ENCODE measurements at places on chromosomes 16 and 17.
A peak's percentile ranks its signal among the peaks of the same experiment; 100 is the strongest.

DNA sequence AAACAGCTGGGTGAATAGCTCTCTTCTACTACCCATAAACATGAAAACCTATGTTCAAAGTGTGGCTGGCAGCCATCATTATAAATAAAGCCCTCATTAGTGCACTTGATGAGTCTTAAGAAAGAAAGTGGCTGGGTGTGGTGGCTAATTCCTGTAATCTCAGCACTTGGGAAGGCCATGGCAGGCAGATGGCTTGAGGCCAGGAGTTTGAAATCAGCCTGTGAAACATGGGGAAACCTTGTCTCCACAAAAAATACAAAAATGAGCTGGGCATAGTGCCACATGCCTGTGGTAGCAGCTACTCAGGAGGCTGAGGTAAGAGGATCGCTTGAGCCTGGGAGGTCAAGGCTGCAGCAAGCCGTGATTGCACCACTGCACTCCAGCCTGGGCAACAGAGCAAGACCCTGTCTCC is 28.3 kb upstream of the APPBP2 start:
- no peak for DNase-seq

DNA sequence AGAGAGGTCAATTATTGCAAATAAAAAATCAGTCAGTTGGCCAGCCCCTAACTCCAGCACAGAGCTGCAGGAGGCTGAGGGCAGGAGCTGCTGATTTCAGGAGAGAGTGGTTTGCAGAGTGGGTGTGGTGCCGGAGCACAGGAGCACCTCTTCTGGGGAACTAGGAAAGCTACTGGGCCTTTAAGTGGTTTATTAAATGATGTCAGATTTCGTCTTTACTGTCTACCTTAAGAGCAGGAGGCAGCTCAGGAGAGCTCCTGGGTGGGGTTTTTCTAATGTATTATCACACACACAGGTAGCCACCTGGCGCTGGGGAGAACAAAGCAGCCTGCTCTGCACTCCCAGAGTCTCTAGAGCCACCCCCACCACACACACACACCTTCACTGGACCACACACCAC is 11.5 kb upstream of the HAS3 start:
- DNase-seq: no peak

DNA sequence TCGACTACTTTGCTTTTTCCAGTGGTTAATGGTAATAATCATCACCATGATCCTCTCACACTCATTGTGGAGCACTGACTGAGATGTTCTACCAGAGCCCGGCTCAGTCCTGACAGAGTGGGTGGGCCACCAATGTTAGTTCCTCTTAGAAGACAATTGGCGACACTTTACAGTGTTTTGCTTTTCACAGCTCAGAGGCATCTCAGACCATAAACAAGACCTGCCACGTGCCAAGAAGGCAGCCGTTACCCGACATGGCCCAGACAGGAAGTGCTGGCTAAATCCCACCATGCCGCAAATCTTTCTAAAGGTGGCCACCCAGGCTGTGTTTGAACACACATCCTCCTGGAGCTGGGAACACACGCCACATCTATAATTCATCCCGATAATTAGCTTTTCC is 103.7 kb downstream of the XYLT1 start:
- DNase-seq: no peak

DNA sequence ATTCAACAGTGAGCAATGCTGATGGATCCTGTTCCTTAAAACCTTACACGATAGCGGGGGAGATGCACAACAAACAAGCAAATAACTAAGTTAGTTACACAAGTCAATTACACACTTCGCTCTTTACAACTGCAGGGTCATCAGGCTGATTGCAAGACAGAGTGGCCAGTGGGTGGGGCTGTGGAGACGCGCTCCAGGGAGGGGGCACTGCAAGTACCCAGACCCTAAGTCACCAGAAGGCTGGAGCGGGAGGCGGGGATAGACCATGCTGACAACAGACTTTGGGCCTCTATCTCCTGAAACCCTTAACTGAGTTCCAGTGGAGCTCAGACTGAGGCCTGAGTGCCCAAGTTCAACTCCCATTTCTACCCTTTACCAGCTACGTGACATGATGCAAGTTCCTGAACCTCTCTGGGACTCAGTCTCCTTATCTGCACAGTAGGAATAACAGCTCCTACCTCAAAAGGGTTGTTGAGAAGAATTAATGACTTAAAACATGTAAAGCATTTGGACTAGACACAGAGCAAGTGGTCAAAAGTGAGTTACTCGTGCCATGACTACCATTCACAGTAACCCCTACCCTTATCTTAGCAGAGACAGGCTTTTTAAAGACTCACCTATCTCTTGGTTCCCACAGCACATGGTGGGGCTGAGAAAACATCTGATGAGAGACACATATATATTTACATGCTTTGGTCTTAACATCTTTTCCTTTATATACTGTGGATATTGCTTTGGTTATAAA is 10.4 kb downstream of the CPPED1 start:
- no peak for DNase-seq

DNA sequence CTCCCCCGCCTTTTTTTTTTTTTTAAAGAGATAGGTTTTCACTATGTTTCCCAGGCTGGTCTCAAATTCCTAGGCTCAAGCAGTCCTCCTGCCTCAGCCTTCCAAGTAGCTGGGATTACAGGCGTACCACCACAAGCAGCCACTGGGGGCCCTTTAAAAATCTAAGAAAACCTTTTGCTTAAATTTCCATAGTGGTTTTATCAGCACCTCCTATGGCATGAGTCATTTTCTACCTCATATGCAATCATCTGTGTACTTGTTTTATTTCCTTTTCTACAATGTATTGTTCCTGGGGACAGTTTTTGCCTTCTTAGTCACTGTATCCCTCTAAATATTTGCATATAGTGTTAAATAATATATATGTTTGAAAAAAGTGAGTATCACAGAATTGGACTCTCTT is 29.2 kb downstream of the GNA13 start:
- DNase-seq: peak; percentile 35

GRCh38 chr16:80852261-80852872 is 48.0 kb upstream of the CDYL2 start:
- DNase-seq: no peak

DNA sequence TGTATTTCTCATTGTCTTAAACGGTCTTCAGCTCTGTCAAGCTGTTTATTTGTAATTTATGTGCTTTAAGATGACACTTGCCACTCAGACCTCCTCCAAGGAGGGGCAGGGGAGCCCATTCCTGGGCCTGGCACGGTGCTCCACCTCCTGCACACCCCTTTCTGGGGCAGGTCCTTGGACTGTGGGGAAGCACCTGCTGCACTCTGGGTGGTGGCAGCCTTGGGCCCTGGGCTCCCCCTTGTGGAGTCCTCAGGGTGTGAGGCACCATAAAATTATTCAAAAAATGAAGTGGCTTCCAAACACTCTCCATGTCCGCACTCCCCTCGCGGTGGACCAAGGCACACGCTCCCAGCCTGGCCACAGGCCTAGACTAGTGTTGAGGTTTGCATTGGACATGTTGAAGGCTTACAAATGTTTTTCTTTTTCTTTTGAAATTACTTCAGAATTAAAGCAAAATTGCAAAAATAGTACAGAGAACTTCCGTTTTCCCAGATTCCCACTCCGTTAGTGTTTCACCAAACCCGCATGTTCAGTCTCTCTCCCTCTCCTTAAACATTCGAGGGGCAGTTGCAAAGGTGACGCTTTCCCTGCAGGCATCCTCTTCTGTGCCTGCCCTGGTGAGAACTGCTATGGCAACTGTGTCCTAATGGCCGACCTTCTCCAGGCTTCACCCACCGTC is 32.4 kb downstream of the FOXK2 start:
- peak; percentile 59 for DNase-seq

DNA sequence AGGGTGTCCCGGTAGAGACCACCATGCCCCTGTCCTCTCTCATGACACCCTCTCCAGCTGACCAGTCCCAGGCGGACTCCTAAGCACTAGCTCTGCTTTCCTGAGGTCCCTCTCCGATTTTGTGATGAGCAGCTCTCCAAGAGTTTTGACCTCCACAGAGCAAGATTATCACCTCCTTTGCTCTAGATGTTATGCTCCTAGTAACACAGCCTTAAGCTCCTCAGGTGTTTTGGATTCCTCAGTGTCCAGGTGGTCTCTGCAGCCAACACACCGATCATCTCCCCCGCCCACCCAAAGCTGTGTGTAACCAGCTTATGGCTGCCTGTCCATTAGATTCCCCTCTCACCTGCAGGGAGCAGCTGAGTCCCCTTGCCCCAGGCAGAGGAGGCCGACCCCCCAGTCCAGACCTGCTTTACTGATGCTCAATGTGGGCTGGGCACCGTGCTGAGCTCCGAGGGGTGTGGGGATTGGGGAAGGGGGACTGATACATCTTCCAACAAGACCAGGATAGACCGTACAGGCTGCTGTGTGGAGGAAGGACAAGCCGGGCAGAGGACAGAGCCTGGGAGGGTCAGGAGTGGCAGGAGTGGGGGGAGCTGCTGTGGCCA is 2.3 kb downstream of the TRPV3 start:
- no peak for DNase-seq

DNA sequence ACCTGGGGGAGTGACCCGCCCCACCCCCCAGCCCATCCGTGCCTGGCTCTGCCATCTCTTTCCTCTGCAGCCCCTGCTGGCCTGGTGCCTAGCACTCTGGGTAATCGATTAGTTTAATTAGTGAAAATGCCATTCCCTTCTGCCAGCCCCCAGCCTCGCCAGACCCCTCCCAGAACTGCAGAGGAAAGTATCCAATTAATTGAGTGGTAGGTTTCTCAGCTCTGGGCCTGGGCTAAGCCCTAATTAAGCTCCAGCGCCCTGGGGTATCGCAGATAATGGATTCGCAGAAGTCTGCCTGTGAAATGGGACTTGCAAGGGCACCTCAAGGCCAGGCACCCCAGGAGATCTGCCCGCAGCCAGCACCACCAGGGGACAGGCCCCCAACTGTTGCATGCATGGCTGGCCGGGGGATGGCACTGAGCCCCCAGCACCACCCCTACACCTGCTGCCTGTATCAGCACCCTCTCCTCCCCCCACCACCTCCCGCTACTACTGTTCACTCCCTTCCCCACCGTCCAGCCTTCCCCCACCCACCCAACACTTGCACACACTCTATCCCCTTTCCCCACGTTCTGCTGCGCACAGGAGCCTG is 19.7 kb upstream of the SPPL2C start:
- DNase-seq: no peak

DNA sequence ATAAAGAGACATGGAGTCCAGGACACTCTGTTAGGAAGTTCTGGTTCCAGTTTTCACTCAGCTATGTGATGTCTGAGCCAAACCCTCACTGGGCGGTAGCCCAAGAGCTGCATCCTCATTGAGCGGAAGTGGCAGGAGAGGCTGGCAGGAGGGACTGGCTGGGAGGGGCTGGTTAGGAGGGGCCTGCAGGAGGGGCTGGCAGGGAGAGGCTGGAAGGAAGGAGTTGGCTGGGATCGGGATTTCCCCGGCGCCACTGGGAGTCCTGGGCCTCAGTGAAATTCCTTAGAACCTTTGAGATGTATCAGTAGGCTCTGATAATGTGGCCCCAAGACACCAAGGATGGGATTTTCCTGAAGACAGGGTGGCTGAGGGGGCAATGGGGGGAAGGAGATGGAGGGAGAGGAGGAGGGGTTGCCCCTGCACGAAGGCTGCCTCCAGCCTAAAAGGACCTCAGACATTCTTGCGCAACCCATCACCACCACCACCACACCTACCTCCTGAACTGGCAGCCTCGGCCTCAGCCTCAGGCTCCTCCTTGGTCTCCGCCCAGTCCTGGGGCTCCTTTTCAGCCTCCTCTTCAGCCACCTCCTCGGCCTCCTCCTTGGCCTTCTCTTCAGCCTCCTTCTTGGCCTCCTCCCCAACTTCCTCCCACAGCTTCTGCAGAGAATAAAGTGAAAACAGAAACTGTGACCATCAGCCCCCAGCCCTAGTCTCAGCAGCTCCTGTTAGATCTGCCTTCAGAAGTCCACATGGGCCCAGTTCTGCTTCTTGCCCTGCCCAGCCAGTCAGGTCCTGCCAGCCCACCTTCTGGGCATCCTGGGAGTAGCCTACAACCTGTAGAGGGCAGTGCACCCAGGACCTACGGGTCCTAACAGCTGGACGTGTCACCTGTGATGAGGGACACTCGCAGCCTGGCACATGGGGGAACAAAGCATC is 31.7 kb downstream of the CNGB1 start:
- DNase-seq: no peak

DNA sequence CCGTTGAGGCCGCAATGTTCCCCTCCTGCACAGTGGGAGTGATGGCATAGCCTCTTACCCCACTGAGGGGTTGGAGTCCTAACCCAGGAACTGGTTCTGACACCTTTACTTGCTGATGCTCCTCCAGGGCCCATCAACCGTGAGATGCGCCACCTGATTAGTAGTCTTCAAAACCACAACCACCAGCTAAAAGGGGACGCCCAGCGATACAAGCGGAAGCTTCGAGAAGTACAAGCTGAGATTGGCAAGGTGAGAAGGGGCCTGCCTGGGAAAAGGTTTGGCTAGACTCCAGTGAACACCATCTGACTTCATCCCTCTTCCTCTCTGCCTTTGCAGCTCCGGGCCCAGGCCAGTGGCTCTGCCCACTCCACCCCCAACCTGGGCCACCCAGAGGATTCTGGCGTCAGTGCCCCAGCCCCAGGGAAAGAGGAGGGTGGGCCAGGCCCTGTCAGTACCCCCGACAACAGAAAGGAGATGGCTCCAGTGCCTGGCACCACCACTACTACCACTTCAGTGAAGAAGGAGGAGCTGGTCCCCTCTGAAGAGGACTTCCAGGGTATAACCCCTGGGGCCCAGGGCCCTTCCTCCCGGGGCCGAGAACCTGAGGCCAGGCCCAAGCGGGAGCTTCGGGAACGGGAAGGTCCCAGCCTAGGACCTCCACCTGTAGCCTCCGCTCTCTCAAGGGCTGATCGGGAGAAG is 5.8 kb downstream of the RNF40 start:
- DNase-seq: no peak

- DNase-seq: no peak
Observed at GRCh38 chr17:78082988-78083387, 45.6 kb downstream of the TMC6 start.

- DNase-seq: no peak
Observed at GRCh38 chr17:61299517-61300513, 99.8 kb upstream of the TBX2 start.

GRCh38 chr17:72506773-72507172 is 386.0 kb downstream of the SOX9 start:
- DNase-seq: no peak

DNA sequence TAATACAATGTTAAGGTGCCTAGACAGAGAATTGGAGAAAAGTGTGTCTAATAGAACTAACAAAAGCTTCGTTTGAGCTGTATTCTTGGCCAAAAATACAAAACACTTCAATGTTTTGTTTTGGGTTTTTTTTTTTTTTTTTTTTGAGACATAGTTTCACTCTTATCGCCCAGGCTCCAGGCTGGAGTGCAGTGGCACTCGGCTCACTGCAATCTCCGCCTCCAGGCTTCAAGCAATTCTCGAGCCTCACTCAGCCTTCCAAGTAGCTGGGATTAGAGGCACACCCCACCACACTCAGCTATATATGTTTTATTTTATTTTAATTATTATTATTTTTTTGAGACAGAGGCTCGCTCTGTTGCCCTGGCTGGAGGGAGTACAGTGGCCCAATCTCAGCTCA is 38.3 kb upstream of the CARMIL2 start:
- DNase-seq: no peak

Measured in stimulated activated CD4-positive, alpha-beta T cell treated with anti-CD3 and anti-CD28 coated beads, Interleukin-2, amount 100 ng/mL, for 4 hours (primary cell).